Fibroblast of the aortic adventitia (primary cell): ENCODE measurements at places on chromosomes 2 and 18.

DNA sequence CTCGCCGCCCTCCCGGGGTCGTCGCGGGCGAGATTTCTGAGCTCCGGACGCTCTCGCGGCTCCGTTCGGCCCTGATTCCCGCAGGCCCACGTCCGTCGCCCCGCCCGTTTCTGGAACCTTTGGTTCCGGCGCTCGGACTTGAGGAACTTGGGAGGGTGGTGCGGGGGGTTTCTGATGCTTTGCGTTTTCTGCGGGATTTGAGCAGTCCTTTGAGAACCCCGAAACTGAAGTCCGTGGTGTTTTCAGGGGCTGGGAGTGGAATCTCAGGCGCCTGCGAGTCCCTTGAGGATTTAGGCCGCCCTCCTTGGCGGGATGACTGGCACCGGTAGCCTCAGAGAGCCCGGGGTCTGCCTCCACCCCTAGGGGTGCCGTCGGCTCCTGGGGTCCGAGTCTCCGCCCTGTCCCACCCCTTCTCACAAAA lies 336 bp downstream of the THNSL2 start:
- peak; percentile 18 for DNase-seq

DNA sequence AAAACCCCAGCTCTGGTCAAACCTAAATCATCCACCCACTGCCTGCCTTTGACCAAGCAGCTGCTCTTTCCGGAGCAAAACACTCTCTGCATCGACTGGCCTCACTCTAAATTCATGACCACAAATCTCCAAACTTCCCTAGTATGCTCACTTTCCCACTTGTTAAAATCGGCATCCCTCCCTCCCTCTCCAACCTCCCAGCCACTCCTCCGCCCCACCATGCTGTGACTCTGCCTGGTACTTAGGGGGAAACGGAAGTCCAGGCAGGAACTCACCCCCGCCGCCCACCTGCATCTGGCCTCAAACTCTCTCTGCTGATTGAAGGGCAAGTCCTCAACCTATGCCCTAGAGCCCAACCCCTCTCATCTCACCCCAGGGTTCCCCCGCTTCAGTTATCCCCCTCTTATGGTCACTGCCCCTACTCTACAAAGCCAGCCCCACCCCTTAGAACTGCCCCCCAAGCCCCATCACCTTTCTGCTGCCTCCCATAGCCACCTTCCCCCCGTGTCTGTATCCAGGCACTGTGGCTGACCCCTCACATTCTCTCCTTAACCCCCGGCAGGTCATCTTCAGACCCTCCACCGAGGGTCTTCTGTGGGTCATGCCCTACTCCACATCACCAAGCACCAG lies 3.8 kb upstream of the ADRA2B start:
- DNase-seq, result no peak

- no peak for DNase-seq
These were observed 262.6 kb downstream of the CLIP4 start for GRCh38 chr2:29377788-29378187.

DNA sequence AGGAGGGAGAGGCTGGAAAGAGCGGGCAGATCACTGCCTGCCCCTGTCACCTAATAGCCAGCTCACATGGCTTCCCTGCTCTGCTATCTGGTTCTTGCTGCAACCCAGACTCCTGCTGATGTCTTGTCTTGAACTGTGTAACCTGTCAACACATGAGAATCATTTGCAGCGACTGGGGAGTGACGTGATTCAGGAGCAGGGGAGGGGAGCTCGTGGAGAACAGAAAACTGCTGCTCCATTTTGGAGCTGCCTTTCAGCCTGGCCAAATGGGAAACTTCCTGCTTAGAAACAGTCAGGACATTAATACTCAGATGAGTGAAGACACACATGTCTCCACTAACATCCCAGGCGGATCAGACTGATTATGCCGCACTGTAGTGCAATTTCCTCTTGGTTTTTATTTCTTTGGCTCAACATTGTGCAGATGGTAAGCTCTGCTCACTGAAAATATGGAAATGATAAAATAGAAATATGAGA lies 38.1 kb downstream of the RPL37A start:
- DNase-seq, result no peak

DNA sequence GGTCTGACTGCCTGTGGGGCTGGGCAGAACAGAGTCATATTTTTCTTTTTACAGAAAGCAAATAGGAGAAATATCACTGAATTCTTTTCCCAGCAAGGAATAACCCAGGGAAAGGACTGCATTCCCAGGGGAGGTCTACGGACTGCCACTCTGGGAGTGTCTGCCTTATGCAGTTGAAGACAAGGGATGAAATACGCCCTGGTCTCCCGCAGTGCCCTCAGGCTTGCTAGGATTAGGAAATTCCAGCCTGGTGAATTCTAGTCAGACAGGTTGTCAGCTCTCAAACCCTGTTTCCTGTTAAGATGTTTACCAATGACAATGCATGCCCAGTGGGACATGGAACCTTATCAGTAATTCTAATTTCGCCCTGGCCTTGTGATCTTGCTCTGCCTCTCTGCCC lies 30.3 kb upstream of the PDK1 start:
- no peak for DNase-seq
